DMS79 treated with DMSO at 0.1 percent for 48 hours (cell line): ENCODE measurements at places on chromosomes 4 and X.

GRCh38 chr4:142563682-142564291 lies 282.3 kb downstream of the INPP4B start:
- DNase-seq, result no peak

- no peak for DNase-seq
Measured at GRCh38 chr4:151865312-151865711, 104.5 kb upstream of the GATB start.

- no peak for DNase-seq
Measured at GRCh38 chr4:4890574-4891255, 31.2 kb downstream of the MSX1 start.

DNA sequence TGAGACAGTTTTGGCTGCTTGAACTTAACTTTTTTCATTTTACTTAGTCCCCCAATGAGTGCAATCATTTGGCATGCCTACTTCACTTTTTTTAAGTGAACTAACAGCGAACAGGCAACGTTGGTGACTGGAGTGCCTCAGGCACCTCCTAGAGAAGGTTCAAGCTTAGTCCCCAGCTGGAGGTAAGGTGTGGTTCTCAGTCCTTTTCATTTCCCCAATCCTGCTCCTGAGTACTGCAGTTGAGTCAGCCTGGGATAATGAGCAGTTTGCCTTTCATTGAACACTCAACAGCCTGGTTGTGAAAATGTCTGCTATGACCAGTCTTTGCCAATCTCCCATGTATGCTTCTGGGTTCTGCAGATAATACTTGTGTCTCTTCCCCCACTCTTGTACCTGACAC lies 109.5 kb downstream of the CDKL5 start:
- no peak for DNase-seq

GRCh38 chrX:150990910-150991309 lies 7.8 kb downstream of the HMGB3 start:
- no peak for DNase-seq

- no peak for DNase-seq
Measured at GRCh38 chrX:74529311-74529710, 85.1 kb downstream of the RLIM start.

- no peak for DNase-seq
Measured at GRCh38 chr4:101345271-101345595, 2.1 kb downstream of the PPP3CA start.

GRCh38 chr4:552019-552418 lies 24.1 kb downstream of the TMEM271 start:
- no peak for DNase-seq

DNA sequence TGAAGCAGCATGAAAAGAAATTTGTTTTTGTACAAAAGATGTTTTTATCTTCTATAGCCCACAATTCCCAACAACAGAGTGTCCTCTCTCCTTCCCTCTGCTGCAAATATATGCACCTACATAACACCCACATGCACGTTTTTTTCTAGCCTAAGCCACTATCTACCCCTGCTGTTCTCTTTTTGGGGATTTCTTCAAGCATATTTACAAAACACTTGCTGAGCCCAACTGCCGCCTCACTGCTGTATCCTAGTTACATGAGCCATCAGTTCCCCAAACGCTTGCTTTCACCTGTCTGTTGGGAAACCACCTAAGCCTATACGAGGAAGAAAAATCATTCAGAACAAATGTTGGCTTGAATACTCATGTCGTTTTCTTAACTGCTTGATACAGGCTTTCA lies 127.2 kb downstream of the CHRNA9 start:
- DNase-seq, result no peak

GRCh38 chr4:46645126-46645525 lies 255.2 kb upstream of the GABRA2 start:
- DNase-seq, result no peak

GRCh38 chrX:101642093-101642492 lies 17.6 kb downstream of the ARMCX2 start:
- DNase-seq, result no peak

DNA sequence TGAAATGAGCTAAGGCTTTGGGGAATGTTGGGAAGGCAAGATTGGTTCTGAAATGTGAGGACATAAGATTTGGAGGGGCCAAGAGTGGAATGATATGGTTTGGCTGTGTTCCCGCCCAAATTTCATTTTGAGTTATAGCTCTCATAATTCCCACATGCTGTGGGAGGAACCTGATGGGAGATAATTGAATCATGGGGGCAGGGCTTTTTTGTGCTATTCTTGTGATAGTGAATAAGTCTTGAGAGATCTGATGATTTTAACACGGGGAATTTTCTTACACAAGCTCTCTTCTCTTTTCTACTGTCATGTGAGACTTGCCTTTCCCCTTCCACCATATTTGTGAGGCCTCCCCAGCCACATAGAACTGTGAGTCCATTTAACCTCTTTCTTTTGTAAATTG lies 157.6 kb upstream of the C1QTNF7 start:
- DNase-seq, result no peak

GRCh38 chr4:107896158-107896645 lies 35.1 kb upstream of the CYP2U1 start:
- DNase-seq, result no peak

- DNase-seq, result no peak
Measured at GRCh38 chrX:67100031-67100884, 443.6 kb upstream of the AR start.

DNA sequence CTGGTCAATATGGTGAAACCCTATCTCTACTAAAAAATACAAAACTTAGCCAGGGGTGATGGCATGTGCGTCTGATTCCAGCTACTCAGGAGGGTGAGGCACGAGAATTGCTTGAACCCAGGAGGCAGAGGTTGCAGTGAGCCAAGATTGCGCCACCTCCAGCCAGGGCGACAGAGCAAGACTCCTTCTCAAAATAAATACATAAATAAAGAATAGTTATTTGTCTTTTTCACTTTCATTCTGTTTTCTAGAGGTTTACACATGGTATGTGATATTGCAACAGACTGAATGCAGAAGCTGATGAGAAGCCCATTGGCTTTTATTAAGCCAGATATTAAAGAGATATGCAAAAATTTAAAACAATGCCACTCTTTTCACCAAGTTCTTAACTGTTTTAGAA lies 8.2 kb downstream of the KLHL15 start:
- DNase-seq, result no peak

DNA sequence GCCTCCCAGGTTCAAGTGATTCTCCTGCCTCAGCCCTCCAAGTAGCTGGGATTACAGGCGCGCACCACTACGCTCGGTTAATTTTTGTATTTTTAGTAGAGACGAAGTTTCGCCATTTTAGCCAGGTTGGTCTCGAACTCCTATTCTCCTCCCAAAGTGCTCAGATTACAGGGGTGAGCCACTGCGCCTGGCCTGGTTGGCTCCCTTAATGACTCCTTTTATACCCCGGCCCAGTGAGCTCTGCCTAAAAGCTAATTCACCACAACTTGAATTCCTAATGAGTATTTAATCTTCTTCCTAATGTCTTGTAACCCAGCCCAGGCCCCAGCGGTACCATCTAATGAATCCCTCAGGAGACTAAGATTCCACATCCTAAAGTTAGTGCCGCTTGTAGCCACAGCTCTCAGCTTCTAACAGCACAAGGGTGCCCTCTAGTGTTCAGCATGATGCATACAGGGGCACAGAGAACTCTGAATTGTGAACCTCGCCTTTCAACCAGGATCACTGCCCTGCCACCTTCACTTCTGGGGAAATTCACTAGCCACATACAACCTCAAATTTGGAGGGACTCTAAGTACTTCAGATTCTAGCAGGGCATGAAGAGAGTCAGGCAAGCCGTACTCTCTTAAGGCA lies 89.5 kb downstream of the OR13H1 start:
- DNase-seq, result peak; percentile 4

- peak; percentile 18 for DNase-seq
Measured at GRCh38 chrX:119734897-119735339, 23.5 kb upstream of the SOWAHD start.

DNA sequence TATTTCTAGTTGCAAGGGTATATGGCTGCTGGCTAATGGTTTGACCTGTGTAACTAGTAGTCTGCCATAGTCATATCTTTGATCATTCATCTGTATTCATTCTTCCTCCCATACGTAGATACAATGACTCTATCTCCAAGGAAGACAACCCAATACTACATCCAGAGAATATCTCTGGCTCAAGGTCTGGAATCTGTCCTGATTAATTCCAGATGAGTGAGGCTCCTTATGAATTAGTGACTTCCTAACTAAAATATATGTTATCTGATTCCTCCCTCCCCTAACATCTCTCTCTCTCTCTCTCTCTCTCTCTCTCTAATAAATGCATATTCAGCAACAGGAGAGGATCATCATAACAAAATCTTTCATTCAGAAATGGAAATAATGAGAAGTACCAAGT lies 641.5 kb downstream of the FAT4 start:
- no peak for DNase-seq

GRCh38 chrX:63764946-63765345 lies 20.1 kb downstream of the ARHGEF9 start:
- no peak for DNase-seq

- no peak for DNase-seq
Measured at GRCh38 chr4:27267339-27267969, 406.8 kb downstream of the STIM2 start.

- no peak for DNase-seq
Measured at GRCh38 chr4:186685767-186686183, 37.9 kb downstream of the FAT1 start.

DNA sequence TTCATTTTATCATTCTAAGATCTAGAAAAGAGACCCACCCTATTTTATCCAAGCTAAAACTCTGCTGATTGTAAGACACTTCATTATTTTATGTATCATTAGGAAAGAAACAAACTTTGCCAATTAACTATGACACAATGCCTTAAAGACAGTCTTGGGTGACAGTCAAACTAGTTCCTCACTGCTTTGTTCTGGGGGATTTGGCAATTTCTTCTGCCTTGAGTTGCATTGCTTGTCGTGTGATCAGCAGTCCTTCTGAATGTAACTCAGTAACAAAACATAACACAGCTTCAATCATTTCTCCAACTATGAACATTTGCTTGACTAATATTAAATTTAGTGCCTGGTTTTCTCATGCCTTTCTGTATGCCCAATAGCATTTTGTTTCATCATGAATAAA lies 577.9 kb upstream of the DIPK2B start:
- no peak for DNase-seq

GRCh38 chr4:62517716-62518115 lies 1317.6 kb downstream of the ADGRL3 start:
- DNase-seq, result no peak

DNA sequence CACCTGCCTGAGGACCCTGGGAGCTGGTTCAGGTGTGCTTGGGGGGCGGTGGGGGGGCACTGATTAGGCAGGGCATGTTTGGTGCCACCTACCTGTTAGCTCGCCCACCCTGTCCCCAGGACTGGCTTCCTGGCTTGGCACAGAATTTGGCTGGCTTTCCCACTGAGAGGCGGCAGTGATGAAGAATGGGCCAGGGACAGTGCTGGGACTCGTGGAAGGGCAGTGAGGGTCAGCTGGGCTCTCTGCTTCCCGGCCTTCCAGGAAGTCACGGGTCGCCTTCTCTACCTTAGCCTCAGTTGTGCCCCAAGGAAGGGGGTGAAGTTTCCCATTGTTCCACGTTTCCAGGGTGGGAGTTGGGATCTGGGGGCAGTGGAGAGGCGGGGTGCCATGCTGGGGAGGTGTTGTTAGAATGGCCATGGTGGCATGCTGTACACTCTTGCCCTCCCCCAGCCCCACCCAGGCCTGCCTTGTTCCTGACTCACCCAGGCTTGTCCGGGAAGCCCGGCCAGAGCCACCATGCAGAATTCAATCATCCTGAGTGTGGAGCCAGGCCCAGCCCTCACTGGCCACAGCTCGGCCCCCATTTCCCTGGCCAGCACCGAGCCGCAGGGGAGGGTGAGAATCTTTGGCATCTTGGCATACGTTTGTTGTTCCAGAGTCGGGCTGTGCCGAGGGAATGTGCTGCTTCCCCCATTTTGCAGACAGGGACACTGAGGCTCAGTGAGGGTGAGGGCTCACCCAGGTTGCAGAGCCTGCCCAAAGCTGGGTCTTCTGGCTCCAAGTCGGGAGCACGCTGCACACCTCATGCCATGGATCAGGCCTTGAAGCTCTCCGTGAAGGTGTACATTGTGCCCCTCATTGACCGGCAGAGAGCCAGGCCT lies 21.9 kb upstream of the GPR78 start:
- DNase-seq, result no peak

DNA sequence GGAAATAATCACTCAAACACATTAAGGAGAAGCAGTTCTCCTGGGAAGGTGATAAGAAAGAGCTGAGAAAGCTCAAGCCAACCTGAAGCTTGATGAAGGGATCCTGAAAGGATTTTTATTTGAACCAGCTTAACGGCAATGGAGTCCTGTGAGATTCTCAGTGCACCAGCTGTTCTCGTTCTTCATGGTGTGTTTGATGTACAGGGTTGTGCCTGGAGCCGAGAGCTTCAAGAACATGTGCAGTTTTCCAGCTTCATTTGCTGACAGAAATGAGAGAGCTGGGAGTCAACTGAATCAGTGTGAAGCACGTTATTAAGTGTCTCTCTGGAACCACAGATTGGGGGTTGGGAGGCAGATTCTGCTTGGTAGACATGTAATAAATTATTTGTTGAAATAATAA lies 115.7 kb downstream of the ANKRD50 start:
- DNase-seq, result no peak

- DNase-seq, result no peak
Measured at GRCh38 chr4:10063544-10064300, 42.4 kb upstream of the SLC2A9 start.

- DNase-seq, result no peak
Measured at GRCh38 chrX:21705225-21705624, 47.1 kb upstream of the KLHL34 start.

DNA sequence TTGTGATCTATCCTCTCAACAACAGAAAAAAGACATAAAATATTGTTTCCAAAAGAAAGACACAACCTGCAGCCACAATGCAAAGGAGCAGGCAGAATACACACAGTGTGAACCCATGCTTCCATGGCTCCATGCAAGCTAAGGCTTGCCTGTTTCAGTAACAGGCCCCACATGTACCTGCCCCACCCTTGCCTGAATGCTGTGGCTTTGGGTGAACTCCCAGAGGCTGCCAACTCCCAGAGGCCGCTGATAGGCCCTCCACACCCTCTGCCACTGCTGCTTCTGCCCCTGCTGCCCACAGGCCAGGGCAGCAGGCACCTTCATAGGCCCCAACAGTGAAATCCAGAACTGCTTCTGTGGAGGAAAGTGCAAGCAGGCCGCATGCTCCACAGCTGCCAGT lies 313.9 kb downstream of the CHIC1 start:
- DNase-seq, result no peak

DNA sequence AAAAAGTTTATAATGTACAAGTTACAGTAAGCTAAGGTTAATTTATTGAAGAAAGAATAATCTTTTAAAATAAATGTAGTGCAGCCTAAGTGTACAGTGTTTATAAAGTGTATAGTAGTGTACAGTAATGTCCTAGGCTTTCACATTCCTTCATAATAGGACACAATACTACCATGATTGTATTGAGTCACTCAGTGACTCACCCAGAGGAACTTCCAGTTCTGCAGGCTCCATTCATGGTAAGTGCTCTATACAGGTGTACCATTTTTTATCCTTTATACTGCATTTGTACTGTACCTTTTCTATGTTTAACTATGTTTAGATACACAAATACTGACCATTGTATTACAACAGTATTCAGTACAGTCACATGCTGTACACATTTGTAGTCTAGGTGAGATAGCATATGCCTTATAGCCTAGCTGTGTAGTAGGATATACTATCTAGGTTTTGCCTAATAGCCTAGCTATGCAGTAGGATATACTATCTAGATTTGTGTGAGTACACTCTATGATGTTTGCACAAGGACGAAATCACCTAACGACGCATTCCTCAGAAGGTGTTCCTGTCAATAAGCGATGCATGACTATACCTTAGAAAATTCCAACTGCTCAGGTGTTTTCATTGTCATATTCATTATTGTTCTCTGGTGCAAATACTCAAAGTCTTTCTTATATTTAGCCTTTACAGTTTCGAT lies 5.5 kb upstream of the TMEM255A start:
- no peak for DNase-seq
